Skin of body (tissue), 3 donors: ENCODE measurements at places on chromosomes 13 and 19.

DNA sequence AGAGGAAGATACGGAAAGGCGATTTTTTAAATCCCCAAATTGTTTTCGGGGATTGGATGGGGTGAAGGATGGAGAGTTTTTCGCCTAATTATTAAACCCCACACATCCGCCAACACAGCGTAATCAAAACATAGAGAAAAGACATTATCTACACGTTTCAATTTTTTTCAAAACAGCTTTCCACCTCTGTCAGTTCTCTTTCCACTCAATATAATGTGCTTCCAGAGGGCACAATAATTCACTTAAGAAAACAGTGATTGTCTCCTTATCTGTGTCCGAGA is 435 bp upstream of the OBI1 start:
- no peak for DNase-seq

GRCh38 chr19:45664575-45664974 is 3.4 kb upstream of the GIPR start:
- peak; percentile 60 for DNase-seq

- DNase-seq = no peak
These were observed 1253.2 kb upstream of the PRR20A start for GRCh38 chr13:55887561-55887960.

- DNase-seq = no peak
These were observed 519.5 kb downstream of the DCT start for GRCh38 chr13:93959796-93960533.

DNA sequence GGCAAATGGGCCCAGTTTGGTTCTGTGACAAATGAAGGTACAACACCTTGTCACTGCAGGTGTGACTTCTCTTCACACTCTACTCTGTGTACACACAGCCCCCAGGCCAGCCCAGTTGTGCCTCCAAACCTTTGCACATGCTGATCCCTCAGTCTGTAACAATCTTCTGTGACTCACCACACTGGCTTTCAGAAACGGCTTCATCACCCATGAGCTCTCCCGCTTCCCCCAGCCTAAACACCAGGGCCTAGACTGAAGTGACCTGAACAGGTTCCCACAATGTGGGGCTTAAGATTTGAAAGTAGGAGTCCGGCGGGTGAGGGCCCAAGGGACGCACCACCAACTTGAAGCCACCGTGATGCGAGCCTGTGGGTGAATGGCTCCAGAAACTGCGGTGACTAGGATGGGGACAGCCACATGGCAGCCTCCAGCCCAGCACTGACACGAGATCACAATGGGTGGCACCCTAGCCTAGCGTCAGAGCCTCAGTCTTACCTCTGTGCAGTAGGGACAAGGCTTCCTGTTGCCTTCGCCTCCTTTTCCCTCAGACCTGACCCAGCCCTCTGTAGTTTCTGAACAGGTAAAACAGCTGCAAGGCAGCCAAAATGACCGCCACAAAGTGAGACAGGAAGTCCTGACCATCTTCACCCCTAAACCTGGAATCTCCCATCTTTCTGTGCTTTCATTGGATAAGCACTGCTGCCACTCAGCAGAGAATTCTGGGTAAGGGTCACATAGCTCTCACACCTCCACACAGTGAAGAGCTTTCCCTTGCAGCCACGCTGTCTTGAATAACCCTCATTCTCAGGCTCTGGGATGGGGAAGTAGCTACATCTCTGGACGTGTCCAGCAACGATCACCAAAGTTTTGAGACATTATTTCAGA is 34.2 kb upstream of the ZNF599 start:
- no peak for DNase-seq

GRCh38 chr19:19444681-19445155 is 39.2 kb downstream of the GATAD2A start:
- no peak for DNase-seq

DNA sequence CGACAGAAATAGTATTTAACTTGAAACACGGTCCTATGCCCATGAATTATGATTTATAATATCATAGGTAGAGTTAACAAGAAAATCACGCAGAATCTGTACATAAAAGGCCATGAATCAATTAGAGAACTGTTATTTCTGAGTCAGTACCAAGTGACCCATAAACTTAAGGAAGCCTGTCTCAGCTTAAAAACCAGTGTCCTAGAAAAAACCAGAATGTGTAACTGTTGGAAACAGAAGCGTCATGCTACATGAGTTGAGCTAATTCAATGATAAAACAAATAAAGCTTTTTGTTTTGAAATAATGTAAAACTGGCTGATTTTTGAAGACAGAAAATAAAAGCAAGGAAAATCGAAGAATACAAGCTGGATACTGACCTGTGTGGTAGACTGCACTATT is 34.8 kb upstream of the SGCG start:
- no peak for DNase-seq

DNA sequence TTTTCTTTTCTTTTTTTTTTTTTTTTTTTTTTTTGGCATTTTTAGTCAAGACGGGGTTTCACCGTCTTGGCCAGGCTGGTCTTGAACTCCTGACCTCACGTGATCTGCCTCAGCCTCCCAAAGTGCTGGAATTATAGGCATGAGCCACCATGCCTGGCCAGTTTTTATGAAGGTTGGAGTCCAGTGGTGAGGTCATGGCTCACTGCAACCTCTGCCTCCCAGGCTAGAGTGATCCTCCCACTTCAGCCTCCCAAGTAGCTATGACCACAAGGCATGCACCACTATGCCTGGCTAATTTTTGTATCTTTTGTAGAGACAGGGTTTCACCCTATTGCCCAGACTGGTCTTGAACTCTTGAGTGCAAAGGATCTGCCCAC is 4.2 kb downstream of the SNRPA start:
- no peak for DNase-seq

DNA sequence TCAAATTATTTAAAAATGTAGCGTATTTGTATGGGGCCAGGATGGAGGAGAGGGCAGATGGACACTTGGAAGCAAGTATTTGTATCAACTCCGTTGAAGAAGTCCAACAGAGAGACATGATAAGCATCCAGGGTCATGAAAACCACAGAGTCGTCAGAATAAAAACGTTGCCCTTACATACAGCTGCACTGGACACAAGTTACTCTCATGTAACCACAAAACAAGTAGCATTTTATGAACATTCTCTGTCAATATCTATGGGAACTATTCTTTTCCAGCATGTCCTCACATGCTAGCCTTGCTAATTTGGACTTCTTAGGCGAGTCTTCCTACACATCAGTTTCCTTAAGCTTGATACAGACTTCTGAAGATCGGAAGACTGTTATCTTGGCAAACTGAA is 35.0 kb downstream of the EFNB2 start:
- DNase-seq = no peak
